ENCODE measurements at places on chromosomes 2 and 18.

- DNase-seq, result no peak
Measured at GRCh38 chr18:10518595-10519255, 7.1 kb upstream of the NAPG start.

- DNase-seq, result no peak
Measured at GRCh38 chr18:3263132-3263700, 1.3 kb downstream of the MYL12B start.

DNA sequence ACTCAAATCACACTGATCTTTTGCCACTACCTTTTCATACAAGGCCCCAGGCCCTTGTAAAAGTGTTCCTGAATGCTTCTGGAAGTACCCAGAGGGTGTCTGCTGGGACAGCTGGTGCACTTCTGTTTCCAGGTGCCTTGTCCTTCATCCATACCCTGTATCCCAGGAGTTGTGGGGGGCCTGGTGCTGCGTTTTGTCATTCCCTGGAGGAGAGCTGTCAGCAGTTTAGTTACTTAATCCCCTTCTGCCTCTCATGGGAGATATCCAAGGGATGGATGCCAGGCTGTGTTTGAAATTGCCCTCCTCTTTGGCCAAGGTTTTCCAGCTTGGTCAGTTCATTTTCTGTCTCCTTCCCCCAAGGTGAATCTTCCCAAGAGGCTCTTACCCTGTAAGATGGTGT lies 158.3 kb downstream of the WDSUB1 start:
- no peak for DNase-seq

- DNase-seq, result no peak
Measured at GRCh38 chr2:200509235-200509611, 645 bp downstream of the KCTD18 start.

- no peak for DNase-seq
Measured at GRCh38 chr18:46096651-46097300, 1.3 kb downstream of the ATP5F1A start.

DNA sequence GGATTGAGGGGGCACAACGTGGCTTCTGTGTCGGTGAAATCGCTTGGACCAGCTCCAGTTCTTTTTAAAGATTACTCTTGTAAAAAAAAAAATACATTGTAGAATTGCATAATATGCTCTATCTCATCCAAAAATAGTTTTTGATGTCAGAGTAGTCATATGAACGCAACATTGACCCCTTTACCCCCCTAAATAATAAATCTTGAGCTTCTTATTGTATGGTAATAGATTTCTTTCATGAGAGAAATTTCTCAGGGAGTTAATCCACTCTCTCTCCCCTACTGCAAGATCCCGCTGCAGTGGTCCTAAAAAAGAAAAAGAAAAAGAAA lies 50.2 kb upstream of the PAIP2B start:
- DNase-seq, result no peak

DNA sequence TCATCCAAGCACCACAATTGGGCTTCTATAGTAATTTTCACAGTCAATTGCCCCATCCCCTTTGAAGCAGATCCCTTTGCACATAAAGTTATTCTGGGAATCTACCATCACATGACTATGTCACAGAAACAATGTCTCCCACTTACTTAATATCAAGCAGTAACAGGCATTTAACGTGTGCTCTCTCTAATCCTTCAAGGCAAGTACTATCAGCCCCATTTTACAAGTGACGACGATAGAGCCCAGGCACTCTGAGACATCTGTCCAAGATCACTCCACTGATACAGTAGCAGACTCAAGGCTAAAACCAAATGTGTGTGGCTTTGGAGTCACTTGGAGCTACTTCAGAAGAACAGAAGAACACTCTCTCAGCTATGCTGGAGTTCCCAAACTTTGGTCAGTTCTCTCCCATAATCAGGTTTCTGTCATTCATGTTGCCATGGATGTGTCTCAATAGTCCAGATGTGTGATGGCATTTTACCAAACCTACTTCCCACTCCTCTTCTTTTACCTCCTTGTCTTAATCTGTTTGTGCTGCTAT lies 39.7 kb downstream of the PID1 start:
- DNase-seq, result no peak

- no peak for DNase-seq
Measured at GRCh38 chr2:14647714-14648113, 15.2 kb downstream of the LRATD1 start.

DNA sequence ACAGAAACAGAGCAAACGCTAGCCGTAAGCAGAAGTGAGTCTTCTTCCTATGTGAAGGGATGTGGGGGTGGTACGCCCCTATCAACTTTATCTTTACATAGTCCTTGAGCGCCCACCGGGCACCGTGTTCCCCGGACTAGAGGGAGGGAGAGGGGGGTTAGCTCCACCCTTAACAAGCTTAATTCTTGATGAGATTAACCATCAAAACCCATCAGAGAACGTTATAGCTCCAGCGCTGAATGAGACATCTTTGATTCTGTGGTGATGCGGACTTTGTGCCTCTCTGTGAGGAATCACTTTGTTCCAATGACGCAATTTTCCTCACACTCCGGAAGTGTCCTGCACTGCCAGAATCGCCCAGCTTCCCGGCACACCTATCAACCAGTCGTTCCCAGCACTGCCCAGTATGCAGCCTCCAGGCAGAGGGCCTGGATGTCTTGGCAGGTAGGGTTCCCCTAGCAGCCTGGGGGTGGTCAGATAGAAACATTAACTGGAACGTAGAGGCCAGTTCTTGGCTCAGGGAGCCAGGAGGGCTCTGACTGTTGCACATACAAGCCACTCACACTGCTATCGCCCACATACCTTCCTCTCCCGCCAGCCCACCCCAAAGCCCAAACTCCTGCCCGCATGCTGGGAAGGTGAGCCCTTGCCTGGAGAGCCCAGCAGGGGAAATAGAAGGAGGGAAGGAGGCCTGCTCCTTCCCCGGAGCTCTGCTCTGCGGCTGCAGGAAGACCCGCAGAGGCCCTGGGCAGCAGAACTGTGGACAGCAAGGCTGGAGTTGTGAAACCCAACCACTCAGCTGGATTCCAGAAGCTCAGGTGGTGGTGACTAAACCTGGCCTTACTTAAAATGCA lies 1.9 kb upstream of the ODC1 start:
- DNase-seq, result no peak

- peak; percentile 63 for DNase-seq
Measured at GRCh38 chr2:238426568-238427434, at the start of gene ASB1. Gene ASB1 (plus strand): TSS chr2:238426927. CDS start chr2:238427071, 144 bp downstream.

- no peak for DNase-seq
Measured at GRCh38 chr2:54668711-54669110, 54.8 kb upstream of the EML6 start.

GRCh38 chr2:65299246-65299645 lies 71.6 kb downstream of the ACTR2 start:
- DNase-seq, result no peak

GRCh38 chr2:55159037-55159651 lies 72.9 kb downstream of the CLHC1 start:
- DNase-seq, result no peak

DNA sequence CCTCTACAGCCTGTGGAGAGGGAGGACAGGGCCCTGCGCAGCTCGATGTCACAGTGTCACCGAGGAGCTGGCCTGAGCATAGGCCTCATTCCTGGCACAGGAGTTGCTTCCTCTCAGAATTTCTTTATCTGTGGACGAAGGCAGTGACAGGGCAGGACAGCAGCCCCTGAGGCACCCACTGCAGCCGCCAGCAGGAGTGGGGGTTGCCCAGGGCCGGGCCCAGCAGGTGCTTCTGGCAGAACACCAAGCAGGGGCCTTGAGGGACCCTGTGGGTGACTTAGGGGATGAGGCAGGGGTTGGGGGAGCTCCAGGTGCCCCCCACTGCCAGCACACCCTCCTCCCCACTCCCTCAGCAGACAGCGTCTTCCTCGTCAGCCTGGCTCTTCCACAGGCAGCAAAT lies 290.0 kb downstream of the PHLPP1 start:
- no peak for DNase-seq

- DNase-seq, result no peak
Measured at GRCh38 chr18:22335731-22336198, 82.0 kb downstream of the CTAGE1 start.

DNA sequence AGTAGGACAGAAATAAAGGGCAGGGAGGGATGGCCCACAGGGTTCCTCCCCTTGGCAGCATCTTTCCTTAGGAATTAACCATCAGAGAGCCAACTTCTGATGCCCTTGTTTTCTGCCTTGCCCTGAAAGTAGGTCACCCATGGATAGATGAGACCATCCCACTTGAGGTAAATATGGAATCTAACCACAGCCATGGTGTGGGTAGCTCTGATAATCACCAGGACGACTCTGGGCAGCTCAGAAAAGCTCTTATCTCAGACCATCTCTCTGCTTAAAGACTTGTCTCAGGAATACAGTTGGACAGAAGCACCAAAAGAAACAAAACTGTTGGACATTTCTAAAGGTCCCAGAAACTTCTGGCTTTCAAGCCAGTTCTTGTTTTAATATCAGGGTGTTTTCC lies 101.4 kb upstream of the CELF4 start:
- no peak for DNase-seq

DNA sequence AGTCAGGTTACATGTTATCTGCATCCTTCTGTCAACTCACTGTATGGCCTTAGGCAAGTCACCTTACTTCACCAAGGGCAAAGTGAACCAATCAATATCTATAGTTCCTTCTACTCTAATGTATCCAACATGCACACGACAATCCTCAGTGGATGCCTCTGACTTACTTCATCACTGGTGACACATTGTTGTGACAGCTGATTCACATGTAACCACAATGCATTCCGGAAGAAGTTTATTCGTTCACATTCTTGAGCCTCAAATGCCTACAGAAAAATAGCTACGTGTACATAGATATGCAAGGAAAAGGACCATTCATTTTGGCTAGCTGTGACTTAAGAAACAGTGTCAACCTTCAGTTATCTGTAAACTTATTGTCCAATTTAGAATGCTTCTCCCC lies 26.3 kb upstream of the EPG5 start:
- no peak for DNase-seq

GRCh38 chr2:130378898-130379214 lies 23.0 kb downstream of the PTPN18 start:
- no peak for DNase-seq

- DNase-seq, result no peak
Measured at GRCh38 chr2:172249334-172249733, 146.6 kb upstream of the DLX2 start.

- DNase-seq, result no peak
Measured at GRCh38 chr2:15753811-15754702, 162.4 kb downstream of the DDX1 start.

GRCh38 chr2:170408461-170409163 lies 230.7 kb downstream of the MYO3B start:
- DNase-seq, result no peak

DNA sequence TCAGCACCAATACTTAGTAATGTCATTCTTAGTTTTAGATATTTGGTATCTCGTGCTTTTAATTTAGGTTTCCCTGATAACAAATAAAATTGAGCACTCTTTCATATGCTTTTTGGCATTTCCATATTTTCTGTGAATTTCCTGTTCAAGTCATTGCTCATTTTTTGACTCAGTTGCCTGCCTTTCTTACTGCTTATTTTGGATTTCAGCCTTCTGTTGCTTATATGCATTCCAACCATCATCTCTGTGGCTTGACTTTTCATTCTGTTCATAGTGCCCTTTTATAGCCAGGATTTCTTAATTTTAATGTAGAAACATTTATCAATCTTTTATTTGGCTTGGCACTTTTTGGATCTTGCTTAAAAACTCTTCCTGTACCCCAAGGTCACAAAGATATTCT lies 14.5 kb upstream of the KIF3C start:
- DNase-seq, result no peak

- no peak for DNase-seq
Measured at GRCh38 chr2:236714080-236714479, 144.5 kb downstream of the ACKR3 start.

- DNase-seq, result no peak
Measured at GRCh38 chr2:216504376-216504762, 5.7 kb downstream of the RPL37A start.

- no peak for DNase-seq
Measured at GRCh38 chr2:146651361-146651760, 1193.5 kb upstream of the ACVR2A start.

DNA sequence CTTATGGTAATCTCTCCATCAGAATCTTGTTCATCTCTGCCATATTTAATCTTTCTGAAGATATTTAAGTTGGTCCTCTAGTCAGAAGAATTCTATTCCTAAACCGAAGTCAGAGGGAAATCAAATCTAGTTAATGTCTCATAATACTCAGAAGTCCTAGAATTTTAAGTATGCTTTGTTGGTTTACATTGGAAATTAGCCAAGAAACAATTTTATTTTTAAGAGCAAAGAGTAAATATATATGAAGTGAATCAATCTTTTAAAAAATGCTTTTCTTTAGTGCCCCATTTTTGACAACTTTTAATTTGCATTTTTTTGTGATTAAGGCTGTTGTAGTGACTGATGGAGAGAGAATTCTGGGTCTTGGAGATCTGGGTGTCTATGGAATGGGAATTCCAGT lies 38.1 kb downstream of the ME2 start:
- DNase-seq, result no peak

DNA sequence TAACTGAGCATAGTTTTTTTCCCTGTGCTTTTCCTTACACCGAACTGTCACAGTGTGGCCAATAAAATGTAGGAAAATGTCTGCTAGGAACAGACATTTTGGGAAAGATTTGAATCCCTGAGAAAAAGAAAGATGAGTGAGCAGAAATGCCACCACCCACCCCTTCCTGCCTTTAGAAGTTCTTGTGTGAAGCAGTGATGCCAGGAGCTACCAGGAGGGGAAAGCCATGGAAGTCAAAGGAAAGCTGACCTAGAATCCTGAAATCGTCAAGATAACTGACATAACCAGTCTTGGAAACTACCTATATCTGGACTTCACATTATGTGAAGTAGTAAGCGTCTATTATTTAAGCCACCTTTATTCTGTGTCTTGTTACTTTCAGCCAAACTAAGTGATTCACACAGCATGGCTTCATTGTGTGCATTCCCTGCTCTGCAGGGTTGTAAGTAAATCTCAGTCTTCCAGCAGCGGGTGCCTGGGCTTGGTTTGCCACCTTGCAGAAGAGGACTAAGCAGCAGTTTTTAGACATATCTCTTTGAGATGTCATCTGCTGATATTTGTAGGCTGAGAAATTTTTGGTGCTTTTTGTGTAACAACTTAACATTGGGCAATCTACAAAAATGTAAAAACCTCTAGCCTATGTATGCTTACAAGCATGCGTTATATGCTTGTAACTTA lies 11.2 kb upstream of the SPRED2 start:
- no peak for DNase-seq

- no peak for DNase-seq
Measured at GRCh38 chr2:23934259-23934658, 6.0 kb upstream of the UBXN2A start.

- no peak for DNase-seq
Measured at GRCh38 chr18:24446953-24447538, 13.4 kb upstream of the HRH4 start.

GRCh38 chr2:102460467-102460866 lies 12.6 kb upstream of the SLC9A4 start:
- DNase-seq, result no peak

DNA sequence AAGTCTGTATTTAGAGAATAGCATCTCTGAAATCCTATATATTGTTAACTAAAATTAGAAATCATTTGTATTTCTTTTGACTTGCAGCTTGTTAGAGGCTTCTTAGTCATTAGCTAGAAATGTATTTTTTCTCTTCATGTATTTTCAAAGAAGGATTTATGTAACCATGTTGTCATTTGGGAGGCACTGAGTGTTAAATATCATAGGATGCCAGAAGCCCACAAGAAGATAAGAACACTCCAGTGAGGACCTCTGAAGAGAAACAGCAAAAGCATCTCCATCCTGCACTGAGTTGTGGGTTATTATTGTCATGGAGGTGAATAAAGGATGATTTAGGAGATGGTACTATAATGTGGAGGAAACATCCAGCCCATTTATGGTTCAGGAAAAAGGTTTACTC lies 93.5 kb downstream of the UBE2E3 start:
- DNase-seq, result no peak
